ENCODE measurements at places on chromosomes 12 and 14.

DNA sequence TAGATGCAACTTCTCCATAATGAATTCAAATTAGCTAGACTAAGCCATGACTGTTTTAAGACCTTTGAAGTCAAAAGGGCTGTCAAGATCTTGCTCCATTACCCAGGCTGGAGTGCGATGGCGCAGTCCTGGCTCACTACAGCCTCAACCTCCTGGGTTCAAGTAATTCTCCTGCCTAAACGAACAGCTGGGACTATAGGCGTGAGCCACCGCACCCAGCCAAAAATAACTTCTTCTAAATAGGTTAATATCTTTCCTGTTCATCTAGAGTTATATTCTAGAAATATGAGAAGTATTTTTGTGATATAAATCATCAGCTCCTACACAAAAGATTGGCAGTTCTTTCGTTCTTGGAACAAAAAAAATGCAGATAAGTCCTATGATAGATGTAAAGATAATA, 39.6 kb upstream of the SOS2 start:
- DNase-seq = no peak

- no peak for DNase-seq
These were observed 4.9 kb upstream of the PPP1R12A start for GRCh38 chr12:79939728-79940310.

GRCh38 chr12:62250671-62251608, 9.3 kb upstream of the USP15 start:
- no peak for DNase-seq

DNA sequence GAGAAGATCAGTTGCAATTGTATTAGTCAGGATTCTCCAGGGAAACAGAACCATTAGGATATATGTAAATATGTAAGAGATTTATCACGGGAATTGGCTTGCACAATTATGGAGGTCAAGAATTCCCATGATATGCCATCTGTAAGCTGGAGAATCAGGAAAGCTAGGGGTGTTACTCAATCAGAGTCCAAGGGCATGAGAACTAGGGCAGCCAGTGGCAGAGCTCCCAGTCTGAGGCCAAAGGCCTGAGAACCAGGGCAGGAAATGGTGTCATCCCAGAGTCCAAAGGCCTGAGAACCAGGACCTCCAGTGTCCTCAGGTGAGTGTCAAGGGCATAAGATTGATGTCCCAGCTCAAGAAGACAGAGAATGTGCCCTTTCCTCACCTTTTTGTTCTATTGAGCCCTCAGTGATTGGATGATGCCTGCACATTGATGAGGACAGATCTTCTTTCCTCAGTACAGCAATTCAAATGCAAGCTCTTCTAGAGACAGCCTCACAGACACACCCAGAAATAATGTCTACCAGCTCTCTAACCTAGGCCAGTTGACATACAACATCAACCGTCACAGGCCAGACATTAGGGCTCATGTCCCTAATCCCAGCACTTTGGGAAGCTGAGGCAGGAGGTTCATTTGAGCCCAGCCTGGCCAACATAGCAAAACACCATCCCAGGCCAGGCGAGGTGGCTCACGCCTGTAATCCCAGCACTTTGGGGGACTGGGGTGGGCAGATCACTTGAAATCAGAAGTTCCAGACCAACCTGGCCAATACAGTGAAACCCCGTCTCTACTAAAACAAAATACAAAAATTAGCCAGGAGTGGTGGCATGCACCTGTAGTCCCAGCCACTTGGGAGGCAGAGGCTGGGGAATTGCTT, 34.9 kb upstream of the ZNF740 start:
- DNase-seq = no peak

GRCh38 chr12:15629761-15630160, 159.4 kb downstream of the EPS8 start:
- DNase-seq = no peak

- DNase-seq = peak; percentile 2
These were observed 20.1 kb downstream of the SLC6A13 start for GRCh38 chr12:242496-242895.

DNA sequence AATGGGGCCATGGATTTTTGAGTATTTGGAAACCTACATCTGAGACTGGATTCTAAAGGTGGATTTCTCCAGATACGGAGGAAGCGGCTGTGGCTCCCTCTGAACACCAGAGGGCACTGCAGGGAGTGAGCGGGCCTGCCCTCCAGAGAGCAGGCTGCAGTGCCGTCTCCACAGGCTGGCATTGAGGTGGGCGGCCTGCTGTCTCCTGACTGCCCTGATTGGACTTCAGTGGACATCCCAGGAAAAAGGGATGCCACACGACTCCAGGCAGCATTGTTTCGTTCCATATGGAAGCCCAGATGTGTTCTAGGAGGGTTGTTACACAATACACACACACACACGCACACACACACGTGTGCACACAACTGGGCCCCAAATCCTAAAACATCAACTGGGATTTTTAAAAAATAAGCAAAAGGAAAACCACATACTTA, 20.9 kb upstream of the ANO2 start:
- peak; percentile 65 for DNase-seq

DNA sequence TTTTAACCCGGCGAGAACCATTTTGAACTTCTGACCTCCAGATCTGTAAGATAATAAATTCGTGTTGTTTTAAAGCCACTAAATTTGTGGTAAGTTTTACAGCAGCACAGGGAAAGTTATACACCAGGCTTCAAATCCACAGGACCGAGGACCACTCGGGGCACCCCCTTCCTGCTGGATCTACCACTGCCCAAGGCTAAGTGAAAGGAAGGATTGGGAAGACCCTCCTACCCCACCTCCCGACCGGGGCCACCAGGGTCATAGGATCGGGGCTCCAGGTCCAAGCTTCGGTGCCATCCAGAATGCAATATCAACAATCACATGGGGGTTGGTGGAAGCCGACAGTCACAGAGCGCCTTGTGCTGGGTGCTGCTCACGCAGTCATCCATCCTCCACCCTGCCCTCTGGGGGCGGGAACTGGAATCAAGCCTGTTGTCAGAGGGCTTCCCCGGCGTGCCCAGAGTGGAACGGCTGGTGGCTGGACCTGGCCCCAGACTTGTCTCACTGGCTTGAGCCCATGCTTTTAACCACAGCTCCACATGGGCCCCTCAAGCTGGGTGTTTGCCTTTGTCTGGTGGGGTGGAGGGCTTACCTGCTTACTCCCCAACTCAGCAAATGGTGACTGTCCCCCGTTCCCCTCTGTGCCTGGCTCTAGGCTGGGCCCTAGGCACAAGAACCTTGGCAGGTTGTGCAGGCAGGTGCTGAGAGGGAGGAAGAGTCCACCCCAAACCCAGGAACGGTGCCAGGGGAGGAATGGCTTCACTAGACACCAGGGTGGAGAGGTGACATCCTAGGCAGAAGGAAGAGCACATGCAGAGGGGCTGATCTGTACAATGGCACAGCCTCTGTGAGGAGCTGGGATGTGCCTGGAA, 180.3 kb upstream of the RTL1 start:
- no peak for DNase-seq

GRCh38 chr12:49357103-49357678, 10.1 kb upstream of the SPATS2 start:
- DNase-seq = no peak

DNA sequence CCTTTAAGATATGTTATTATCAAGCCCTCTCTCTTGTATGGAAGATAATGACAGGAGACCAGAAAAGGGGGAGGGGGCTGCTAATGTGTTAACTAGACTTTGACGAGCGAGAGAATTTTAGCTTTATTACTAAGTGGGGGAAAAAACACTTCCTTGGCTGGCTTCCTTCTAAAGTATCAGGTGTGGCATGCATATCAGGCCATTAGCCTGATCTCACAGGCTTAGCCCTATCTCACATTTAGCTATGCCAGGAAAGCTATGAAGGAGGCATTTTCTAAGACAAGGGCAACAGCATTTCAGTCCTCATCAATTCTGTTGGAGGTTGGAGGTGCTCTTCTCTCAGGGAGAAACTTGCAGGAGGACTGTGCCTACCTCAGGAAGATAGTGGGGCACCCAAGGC, 9.9 kb downstream of the SSPN start:
- no peak for DNase-seq
